HS-27A (cell line): ENCODE measurements at places on chromosomes 1 and 21.

GRCh38 chr1:92447033-92447681, 39.6 kb downstream of the GFI1 start:
- no peak for DNase-seq

- DNase-seq: no peak
Observed at GRCh38 chr21:37176716-37177115, 90.4 kb downstream of the VPS26C start.

GRCh38 chr1:74486036-74486435, 26.4 kb downstream of the LRRC53 start:
- DNase-seq: no peak

GRCh38 chr1:6392809-6393399, 663 bp downstream of the ACOT7 start:
- DNase-seq: no peak

GRCh38 chr1:6163191-6163972, 16.7 kb downstream of the CHD5 start:
- DNase-seq: no peak

GRCh38 chr1:202405928-202406327, 57.4 kb downstream of the PPP1R12B start:
- no peak for DNase-seq

DNA sequence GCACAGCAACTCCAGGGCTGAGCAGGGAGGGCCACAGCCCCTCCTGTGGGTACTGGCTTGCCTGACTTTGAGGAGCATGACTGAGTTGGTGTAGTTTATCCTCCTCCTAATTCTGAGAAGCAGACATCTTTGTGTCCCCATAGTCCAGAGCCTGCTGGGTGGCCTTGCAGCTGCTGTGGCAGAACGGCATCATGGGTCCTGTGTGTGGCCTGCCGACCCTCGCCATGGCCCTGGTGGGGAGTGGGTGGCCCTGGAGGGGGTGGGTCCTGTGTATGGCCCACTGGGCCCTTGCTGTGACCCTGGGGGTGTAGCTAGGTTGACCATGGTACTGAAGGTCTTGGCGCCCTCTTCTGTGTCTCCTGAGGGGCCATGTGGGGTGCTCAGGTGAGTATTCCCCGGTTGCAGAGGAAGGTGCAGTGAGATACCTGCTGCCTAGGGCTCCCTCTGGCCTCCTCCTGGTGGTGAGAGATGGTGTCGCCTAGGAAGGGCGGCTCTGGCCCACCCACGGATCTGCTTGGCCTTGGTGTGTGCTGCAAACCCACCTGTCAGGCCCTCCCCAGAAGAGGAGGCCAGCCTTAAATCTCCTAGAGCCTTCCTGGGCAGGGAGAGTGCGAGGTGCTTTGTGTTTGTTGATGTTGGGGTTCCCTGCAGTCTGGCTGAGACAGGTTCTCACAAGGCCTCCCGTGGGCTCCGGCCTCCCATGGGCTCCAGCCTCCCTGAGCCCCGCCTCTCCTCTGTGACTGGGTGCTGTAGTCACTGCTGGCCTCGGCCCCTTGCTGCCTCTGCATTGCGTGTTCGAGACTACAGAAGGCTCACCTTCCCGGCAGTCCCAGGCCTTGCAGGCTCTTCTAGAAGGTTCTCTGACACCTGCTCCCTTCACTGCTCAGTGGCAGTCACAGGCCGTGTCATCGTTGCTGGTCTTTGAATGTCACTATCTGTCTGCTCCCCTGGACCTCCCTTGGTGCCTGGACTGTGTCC, 7.8 kb downstream of the SNAP47 start:
- no peak for DNase-seq

DNA sequence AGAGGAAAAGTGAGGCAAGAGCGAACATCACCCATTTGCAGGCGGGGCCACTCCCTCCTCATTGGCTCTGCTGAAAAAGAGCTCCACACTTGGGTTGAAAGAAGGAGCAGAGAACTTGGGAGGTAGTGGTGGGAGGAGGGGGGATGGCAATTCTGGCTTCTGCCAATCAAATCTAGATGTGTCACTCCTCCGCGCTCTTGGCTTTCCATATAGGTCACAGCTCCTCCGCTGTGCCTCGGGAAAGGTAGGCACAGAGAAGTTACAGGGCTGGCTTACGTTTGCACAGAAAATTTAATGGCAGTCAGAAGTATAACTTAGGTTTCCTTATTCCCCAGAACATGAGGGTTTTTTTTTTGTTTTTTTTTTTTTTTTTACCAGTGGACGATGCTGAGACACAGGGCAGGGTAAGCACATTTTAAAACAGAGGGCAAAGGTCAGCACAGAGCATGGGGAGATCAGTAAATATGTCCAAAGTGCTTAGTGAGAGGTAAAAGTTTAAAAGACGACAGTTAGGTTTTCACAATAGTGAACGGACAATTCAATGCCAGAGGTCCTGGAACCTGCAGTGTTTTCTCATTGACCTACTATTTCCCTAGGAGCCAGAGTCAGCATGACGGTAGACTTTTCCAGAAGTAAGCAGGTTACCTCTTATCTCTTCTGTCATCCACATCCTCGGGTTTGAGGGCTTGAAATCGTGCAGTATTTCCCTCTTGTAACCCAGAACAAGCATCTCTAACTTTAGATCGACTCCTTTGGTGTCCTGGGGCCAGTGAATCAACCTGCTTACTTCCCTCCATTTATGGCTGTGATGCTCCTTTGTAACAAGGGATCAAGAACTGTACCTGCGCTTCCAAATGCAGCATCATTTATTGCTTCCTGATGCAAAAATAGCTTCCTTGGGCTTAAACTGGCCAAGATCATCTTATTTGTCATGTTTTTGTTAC, 258.9 kb upstream of the PROX1 start:
- DNase-seq: no peak

DNA sequence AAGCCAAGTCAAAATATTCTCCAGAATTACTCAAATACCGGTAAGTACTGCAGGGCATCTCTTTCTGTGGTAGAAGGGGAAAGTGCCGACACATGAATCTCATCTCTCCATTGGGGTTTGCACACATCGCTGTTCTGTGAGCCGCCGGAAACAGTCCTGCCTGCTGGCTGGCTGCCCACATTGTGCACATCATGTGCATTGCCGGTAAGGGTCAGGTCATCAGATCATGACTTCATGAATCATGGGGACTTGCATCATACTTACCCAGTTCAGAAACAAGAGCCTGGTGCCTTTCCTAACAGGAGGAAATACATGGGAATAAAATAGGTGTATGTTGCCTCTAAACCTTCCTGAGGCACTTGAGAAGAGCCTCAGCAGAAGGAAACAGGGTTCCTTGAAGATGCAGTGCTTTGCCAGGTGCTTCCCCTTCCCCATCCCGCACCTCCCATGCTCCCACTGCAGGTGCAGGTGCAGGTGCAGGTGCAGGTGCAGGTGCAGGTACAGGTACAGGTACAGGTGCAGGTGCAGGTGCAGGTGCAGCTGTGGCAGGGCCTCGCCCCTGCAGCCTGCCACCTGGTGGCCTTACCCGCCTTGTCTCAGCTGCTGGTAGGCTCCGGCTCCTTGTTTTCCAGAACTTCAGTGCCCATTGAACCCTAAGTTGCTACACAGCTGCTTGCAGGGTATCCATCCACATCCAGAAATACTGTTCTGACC, 26.5 kb downstream of the GPR137B start:
- no peak for DNase-seq

GRCh38 chr1:158685085-158685484, 1.4 kb downstream of the SPTA1 start:
- no peak for DNase-seq
